Hematopoietic multipotent progenitor cell treated with erythropoietin and hydrocortisone succinate and interleukin-3 and kit ligand, for 17 days (in vitro differentiated cells): ENCODE measurements at places on chromosomes 5 and 9.
A peak's percentile ranks its signal among the peaks of the same experiment; 100 is the strongest.

- peak; percentile 26 for DNase-seq
Observed at GRCh38 chr9:36191686-36192085, 965 bp downstream of the CLTA start.

GRCh38 chr9:90956026-90956810 is 154.6 kb downstream of the SYK start:
- DNase-seq = no peak

DNA sequence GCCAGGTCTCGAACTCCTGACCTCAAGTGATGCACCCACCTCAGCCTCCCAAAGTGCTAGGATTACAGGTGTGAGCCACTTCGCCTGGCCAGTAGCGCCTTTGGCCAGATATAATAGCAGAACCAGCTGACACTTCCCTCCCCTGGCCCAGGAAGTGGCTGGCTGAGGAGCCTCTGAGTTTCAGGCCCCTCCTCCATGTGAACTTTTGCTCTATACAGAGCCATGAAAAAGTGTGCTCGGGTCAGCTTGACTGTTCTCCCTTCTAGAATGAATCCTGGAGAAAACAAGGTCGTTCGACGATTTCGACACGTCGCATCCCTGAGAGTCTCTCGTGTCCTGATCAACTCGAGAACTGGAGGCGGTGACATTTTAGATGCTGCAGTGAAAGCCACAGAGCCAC is 8.6 kb upstream of the ZDHHC12 start:
- no peak for DNase-seq

DNA sequence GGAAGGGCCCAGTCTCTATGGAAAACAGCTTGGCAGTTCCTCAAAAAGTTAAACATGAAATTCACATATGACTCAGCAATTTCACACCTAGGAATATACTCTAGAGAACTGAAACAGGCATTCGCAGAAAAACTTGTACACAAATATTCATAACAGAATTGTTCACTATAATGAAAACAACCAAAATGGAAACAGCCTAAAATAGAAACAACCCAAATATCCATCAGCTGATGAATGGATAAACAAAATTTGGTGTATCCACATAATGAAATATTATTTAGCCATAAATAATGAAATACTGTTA is 4.8 kb upstream of the GPR150 start:
- DNase-seq = no peak

DNA sequence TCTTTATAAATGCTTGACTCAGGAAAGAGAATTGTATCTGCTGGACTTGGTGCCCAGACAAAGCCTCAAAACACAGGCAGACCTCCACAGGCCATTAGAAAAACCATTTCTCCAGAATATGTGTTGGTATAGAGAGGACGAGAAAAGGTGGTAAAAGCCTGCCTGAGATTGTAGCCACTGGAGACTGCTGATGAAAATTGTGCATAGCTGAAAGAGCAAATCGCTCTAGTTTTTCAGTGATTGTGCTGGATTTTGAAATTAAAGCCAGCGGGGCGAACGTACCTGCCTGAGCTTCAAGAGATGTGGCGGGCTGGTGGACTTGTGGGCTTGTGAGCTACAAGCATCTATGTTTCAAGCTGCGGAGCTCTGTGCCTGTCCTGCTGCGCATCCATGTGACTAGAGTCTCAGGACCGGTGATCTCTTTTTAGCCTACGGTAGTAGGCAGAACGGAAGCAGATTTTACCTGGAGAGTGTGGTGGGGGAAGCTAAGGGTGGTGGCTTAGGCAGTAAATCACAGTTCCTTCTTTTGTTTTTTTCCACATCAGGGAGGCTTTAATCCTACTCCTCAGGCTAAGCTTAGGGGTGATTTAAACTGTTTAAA is 193.6 kb downstream of the SREK1 start:
- no peak for DNase-seq

GRCh38 chr5:5398071-5398470 is 24.4 kb upstream of the ICE1 start:
- DNase-seq = no peak

- DNase-seq = no peak
Observed at GRCh38 chr5:155254399-155254798, 240.8 kb downstream of the KIF4B start.

GRCh38 chr9:92947268-92948037 is at the start of gene FGD3:
Gene FGD3, plus strand, starts transcription at chr9:92947523. Its CDS starts 28,734 bp downstream, at chr9:92976257.
- DNase-seq = no peak

DNA sequence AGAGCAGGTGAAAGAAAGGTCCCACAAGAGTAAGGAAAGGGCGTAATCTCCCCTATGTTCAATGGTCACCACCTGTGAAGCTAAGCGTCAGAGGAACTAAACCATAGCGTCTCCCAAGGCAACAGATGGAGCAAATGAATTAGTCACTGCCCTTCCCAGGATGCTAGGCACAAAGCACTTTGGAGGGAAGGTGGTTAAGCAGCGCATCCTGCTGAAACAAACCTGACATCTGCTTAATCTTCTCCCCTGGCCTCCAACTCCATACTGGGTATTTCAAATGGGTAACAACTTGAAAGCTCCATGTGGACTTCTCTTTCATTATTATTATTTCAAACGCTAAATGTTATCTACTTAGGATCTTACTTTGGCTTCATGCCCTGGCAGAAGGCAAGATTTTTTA is 227.3 kb downstream of the MLLT3 start:
- no peak for DNase-seq

DNA sequence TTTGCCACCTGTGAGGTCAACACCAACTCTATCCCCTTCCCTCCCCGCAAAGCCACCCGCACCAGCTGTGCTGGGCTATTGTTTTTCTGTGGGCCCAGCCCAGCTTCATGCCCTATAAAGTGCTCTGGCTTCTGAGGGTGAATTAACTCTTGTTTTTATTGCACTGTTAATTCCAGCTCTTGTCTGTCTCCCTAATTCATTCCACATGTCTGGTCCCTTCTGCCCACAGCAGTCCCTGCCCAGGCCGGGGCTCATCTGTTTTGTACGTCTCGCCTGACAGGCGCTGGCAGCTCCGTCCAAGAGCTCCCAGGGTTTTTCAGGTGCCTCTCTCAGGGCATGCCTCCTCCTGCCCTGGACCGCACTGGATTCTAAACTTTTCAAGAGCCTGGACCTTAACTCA is 118.9 kb downstream of the PDZD2 start:
- no peak for DNase-seq

DNA sequence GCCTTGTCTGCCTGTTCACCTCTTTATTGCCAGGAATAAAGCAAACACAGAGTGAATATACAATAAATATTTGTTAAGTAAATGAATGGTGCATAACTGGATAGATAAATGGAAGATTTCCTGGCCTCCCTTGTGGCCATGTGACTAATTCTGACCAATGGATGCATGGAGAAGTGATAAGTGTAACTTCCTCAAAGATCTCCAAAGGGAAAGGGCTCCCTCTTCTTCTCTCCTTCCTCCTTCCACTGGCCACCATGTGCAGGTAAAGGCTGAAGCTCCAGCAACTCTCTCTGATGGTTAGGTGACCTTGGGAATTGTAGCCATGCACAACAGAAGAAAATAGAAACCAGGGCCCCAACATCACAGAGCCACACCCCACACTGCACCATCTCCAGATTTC is 174.4 kb downstream of the EBF1 start:
- no peak for DNase-seq

DNA sequence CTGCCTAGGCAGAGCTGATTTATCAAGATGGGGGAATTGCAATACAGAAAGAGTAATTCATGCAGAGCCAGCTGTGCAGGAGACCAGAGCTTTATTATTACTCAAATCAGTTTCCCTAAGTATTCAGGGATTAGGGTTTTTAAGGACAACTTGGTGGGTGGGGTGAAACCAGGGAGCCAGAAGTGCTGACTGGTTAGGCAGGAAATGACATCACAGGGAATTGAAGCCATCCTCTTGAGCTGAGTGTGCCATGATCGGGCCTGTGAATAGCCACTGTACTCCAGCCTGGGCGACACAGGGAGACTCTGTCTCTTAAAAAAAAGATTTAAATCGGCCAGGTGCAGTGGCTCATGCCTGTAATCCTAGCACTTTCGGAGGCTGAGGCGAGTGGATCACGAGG is 45.3 kb upstream of the CDK5RAP2 start:
- DNase-seq = no peak

DNA sequence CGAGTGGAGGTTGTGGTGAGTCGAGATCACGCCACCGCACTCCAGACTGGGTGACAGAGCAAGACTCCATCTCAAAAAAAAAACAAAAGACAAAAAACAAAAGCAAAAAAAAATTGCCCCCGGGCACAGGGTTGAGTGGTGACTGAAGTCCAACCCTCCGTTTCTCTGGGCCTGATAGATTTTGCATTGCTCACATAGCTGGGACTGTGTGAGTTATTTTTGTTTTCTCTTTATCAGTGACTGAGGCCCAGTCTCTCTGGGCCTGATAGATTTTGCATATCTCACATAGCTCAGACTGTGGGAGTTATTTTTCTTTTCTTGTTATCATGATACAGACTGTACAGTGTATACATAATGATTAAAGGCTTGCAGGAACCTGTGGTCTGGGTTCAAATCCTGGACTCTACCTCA is 2.6 kb upstream of the SLC28A3 start:
- no peak for DNase-seq

DNA sequence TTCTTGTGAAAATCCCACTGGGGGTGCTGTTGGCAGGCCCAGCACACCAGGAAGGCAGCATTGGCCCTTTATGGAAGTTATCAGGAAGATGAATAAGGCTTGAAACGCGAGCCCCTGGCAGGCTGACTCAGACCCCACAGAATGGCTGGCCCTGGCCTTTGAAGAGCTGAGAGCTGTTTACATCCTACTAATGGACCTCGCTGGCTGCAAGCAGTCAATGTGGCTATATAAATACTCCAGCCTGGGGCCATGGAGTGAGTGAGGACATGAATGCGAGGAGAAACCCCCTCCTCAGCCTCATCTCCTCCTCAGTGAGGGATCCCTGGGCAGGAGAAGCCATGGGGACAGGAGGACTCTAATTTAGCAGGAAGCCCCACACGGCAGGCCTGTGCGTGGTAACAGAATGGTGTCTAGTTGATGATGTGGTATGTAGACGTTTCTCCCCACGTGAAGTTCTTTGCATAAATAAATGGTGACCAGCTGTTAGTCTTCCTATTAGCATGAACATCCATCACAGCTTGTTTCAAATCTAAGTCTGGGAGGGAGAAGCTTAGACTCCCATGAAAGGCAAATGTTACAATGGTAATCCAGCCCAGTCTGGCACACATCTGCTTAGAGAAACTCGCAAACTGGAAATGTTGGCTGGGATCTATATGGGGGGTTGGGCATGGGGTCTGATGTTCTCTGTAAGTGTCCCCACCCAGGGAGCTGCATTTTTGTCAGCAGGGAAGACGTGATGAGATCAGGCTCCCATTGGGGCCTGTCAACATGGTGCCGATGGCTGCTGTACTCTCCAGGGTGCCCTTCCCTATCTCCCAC is 175.1 kb upstream of the PITX1 start:
- DNase-seq = no peak

- DNase-seq = no peak
Observed at GRCh38 chr5:141960018-141960417, 2.0 kb upstream of the PCDH12 start.

GRCh38 chr5:76771705-76772405 is 47.0 kb upstream of the F2RL1 start:
- DNase-seq = no peak

DNA sequence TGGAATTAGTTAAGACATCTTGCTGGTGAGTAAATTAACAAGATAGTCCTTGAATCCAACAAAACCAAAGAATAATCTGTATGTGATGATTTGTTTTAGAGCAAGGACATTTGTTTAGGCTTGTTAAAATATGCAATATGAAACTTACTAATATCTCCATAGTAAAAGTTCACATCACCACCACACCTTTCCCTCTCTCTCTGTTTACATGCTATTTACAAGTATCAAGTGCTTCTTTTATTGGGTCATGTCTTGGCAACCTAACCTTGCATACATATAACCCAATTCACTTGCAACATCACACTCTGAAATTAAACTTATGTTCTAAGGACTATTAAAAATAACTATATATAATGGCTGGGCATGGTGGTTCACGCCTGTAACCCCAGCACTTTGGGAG is 161.3 kb downstream of the CCDC192 start:
- DNase-seq = no peak

DNA sequence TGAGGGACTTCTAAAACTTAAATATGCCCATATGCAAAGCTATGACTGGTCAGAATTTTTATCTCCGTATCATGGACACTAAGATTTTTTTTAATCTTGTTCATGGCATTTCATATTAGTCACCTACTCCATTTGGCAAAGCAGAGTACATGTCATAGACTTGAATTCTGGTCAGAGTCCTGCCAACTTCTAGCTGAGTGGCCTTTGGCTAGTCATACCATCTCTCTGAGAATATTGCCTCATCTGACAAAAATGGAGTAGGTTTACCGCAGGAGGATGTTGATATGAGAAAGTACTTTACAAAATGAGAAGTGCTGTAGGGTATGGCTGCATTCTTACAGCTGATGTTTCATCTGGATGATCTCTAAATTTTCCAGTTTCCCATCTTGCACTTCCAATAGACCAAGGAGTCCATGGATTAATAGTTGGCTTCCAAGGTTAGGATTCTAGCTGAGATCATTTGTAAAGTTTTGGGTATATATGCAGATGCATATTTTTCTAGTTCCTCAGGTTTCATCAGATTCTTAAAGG is 150.8 kb upstream of the NR3C1 start:
- DNase-seq = no peak

DNA sequence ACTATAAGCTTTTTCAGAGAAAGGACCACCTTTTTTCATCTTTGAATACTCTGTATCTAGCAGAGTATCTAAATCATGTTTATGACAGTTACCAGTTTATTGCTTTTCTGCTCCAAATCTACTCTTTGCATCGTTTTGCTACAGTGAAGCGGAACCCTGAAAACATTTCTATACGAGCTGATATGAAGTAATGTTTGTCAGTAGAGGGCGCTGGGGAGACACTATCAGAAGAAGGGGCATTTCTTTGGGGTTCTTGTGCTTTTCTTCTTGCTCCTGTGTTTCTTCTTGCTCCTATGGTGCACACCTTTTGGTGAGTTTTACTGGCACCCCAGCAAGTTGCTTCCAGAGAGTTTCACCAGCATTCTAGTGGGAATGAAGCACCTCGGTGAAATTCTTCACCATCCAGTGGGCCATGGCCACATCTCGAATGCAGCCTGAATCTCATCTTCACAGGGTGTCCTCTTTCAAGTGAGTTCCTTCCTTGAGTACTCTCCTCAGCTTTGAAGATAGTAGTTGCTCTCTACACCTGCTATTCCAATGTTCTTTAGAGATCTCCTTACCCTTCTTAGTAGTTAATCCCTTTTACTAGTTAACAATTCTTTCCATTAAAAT is 98.4 kb downstream of the FGF1 start:
- peak; percentile 9 for DNase-seq

- no peak for DNase-seq
Observed at GRCh38 chr5:140550147-140551079, 3.0 kb downstream of the EIF4EBP3 start.

DNA sequence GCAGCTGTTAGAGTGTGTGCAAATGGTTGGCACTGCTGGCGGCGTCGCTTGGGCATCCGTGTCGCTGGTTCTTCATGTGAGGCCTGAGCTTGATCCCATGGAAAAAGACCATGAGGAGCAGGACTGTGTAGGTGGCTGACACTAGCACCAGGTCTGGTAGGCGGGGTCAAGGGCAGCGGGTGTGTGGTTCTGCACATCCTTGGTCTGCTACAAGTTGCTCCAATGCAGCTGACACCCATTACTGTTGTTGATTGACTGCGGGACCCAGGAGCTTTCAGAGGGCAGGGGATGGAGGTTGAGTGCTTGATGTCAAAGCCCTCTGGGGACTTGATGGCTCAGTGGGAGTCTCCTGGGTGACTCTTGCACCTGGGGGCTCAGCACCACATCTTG is 29.0 kb upstream of the PITX1 start:
- DNase-seq = no peak

- DNase-seq = no peak
Observed at GRCh38 chr5:9721161-9721560, 91.0 kb upstream of the TAS2R1 start.
